GM19239 (cell line): ENCODE measurements at places on chromosomes 3 and 15.

- DNase-seq: no peak
These were observed 118.6 kb downstream of the PGPEP1L start for GRCh38 chr15:98888820-98889479.

GRCh38 chr15:57251941-57252340 lies 124.4 kb upstream of the CGNL1 start:
- no peak for DNase-seq

DNA sequence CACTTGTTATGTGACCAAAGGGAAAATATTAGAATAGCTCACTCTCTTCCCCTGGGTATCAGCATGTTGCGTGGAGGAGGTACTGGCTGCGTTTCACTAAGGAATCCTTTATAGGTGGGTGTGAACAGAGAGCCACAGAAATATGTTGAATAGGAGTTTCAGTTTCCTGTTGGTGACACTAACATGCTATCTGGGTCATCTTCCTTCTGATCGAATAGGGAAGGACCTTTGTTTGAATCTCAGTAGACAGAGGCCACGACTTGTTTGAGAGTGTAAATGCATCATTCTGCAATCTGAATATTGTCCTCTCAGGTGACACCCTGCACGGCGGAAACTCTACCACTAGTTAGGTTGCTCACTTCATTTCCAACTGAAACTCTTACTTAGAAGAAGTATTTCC lies 157.9 kb upstream of the SLC2A2 start:
- no peak for DNase-seq

GRCh38 chr3:70298385-70298784 lies 14.1 kb downstream of the MDFIC2 start:
- no peak for DNase-seq

GRCh38 chr3:72390841-72391240 lies 457.4 kb downstream of the SHQ1 start:
- no peak for DNase-seq

DNA sequence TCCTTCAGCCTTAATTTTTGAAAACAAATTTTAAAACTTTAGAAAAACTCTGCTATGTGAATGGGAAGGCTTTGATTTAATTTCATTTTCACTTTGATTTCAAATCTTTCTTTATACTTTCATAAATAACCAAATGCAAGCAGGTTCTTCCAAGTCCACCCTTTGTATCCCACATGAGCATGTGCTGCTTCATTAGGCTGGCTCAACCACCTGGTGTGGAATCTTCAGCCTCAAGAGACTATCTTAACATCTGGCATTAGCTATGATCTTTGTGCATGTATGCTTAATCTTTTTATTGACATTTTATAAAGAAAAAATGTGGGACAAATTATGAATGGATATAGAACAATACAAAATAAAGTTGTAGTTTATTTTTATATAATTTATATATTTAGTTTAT lies 81.8 kb upstream of the MLF1 start:
- no peak for DNase-seq

DNA sequence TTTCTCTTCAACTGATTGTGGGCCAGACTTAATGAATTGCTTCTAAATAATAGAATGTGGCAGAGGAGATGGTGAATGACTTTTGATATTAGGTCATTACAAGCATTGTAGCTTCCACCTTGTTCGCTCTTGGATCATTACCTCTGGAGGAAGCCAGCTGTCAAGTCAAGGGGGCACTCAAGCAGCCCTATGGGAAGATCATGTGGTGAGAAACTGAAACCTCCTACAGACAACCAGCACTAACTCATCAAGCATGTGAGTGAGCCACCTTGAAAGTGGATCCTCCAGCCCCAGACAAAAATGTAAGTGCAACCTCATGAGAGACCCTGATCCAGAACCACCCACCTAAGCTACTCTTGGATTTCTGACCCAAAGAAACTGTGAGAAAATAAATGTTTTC lies 109.8 kb upstream of the TBC1D5 start:
- DNase-seq: peak; percentile 13

DNA sequence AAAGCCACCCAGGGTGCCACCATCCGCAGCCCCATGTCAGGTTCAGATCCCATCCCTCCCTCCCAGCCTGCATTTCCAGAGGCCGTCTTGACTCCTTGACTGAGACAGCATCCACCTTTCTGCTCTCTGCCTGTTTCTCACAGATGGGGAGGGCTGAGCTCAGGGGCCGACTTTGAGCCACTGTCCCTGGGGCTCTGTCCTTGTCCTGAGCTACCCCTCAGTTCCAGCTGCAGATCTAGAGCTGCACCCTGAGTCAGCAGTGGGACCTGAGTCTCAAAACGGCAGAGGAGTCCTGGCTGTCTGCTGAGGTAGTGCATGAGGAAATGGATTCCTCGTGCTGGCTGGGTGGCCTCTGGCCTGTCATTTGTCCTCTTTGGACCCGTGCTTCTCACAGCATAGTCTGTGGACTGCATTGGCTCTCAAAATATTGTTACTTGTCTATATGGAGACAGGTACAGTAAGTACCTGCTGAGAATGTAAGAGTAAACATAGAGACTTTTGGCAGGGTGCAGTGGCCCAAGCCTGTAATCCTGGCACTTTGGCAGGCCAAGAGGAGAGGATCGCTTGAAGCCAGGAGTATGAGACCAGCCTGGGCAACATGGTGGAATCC lies 22.3 kb downstream of the RPLP1 start:
- DNase-seq: no peak
